ENCODE measurements at places on chromosomes 16 and 17.

DNA sequence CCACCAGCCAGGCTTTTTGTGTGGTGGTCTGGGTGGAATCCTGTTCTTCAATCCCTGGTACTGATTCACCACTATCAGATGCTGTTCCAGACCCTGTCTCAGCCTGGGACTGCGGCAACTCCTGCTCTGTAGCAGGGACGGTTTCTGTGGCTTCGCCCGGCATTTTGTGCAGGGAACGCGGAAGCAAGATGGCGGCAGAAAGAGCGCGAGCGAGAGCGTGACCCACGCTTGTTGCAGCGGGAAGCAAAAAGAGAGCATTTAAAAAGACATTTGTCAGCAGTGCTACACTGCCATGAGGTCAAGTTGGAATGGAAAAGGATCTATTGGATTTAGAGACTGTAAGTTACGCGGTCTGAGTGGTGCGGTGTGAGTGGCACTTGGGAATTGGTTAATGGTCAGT lies at the start of gene NACA2:
Gene NACA2 (minus strand): TSS at position 202 of the 400 bp plus-strand sequence. CDS start 39 bp downstream, at position 163.
- no peak for DNase-seq

GRCh38 chr16:59181821-59182420 lies 447.8 kb upstream of the GOT2 start:
- no peak for DNase-seq

- no peak for DNase-seq
Measured at GRCh38 chr16:75942351-75942750, 216.1 kb upstream of the CPHXL start.

- DNase-seq = peak; percentile 76
Measured at GRCh38 chr16:73196670-73197069, 148.7 kb upstream of the ZFHX3 start.

DNA sequence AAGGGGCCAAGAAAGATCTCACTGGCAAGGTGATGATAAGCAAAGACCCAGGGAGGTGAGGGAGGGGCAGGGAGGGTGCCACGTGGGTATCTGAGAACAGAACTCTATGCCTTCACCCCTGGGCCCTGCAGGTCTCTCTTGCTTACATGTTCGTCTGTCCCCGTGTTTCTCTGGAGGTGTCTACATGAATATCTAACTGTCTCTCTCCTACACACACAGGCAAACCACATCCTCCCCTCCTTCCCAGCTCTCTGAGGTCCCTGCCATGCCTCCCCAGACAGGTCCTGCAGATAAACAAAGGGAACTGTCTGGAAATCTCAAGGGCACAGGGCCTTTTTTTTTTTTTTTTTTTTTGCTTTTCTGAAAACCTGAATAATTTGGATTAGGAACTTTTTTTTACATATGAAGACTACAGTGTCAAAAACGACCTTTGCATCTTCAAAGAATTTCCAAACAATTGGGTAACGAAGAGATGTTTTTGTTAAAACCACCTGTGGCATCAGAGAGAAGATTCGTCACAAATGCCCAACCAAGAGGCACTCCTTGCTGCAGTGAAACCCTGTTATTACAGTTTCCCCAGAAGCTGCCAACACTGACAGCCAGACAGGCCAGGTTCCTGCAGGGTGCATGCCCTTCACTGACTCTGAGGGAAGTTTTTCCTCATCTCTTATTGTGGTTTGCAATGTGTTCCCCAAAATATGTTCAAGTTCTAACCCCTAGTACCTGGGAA lies 17.8 kb downstream of the PLLP start:
- peak; percentile 30 for DNase-seq

- peak; percentile 61 for DNase-seq
Measured at GRCh38 chr16:30526137-30526822, at the start of gene ZNF768. TSS of gene ZNF768 (minus strand) at chr16:30526566. CDS start at chr16:30526413, 153 bp downstream.

DNA sequence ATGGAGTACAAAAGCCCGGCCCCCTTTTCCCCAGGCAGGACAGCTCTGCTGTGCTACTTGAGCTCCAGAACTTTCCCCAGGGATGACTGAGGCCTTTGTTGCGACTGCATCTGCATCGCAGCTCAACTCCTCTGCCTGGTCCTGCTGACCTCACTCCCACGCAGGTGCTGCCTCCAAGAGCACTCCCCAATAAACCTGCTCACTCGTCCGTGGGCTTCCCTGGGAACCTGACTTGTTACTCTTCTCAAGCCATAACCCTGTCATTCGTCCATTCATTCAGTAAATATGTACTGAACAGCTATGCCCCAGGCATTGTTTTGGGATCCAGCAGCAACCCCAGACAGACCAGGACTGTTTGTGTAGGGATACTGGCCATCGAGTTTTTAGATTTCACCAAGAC lies 11.6 kb upstream of the RMI2 start:
- DNase-seq = no peak

DNA sequence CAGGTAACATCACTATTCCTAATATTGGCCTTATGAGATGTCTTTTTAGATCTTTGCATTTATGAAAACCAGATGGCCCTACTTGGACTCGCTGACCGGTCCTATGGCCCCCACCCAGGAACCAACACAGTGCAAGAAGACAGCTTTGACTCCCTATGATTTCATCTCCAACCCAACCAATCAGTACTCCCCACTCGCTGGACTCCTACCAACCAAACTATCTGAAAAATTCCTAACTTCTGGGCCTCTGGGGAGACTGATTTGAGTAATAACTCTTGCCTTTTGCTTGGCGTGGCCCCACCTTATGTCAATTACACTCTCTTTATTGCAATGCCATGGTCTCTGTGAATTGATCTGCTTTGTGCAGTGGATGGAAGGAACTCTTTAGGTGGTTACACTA lies 828.9 kb downstream of the CDH11 start:
- DNase-seq = no peak

DNA sequence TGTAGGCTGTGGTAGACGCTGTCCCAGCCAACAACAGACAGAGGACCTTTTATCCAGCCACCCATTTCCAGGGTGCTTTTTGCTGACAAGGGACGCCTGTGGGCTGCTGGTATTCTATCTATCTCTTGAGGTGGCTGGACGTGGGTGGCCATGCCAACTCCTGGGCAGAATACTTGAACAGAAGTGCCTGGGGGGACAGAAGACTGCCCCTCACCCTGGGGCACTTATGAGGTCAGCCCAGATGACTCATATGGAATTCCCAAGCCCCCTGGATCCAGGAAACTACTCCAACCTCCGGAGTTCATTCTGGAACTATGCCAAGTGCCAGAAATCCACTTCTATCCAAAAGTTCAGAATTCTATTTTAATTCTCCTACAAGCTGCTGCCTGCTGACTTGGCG lies 61.3 kb downstream of the CDRT4 start:
- no peak for DNase-seq

DNA sequence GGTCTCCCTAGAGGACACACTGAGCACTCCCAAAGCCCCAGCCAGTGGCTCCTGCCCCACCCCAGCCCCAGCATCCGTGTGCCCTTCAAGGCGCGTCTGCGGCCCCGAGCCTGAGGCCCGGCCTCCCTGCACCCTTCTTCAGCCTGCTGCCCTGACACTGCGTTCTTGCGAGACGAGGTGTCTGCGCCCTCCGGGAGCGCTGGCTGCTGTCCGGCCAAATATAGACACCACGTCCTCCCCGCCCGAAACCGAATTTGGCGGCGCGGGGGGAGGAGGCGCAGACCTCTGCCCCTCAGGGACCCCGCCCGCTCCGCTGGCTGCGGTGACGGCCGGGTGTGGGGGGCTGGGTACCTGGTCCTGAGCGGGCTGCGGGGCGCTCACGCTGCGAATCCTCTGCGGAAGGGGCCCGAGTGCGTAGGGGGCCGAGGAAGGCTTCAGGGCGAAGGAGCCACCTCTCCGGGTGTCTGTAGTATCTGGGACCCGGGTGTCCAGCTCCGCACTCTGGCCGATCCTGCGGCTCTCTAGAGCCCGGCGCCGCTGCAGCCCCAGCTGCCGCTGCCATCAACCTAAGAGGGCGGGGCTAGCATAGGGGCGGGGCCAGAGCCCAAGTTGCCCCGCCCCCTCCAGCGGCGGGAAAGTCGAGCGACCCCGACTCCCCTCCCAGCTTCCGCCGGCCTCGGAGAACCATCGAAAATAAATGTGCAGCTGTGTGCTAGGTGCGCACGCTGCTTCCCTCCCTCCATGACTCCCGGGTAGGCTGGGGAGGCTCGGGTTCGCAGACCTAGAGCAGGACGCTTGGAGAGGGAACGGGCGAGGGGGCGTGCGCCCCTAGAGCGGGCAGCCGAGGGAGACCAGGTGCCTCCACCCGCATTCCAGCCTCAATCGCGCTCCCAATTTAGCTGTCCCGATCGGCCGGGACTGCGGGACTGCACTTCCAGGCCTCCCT lies at the start of gene CORO6:
Gene CORO6 (minus strand): TSS at position 576 of the 946 bp plus-strand sequence. CDS start 1,491 bp downstream, outside the sequence.
- peak; percentile 71 for DNase-seq

- no peak for DNase-seq
Measured at GRCh38 chr17:5514976-5515375, 28.6 kb downstream of the MIS12 start.

GRCh38 chr17:27455914-27456680 lies at the start of gene KSR1:
TSS of gene KSR1 (plus strand) at chr17:27456448. CDS start at chr17:27456644, 196 bp downstream.
- peak; percentile 74 for DNase-seq

DNA sequence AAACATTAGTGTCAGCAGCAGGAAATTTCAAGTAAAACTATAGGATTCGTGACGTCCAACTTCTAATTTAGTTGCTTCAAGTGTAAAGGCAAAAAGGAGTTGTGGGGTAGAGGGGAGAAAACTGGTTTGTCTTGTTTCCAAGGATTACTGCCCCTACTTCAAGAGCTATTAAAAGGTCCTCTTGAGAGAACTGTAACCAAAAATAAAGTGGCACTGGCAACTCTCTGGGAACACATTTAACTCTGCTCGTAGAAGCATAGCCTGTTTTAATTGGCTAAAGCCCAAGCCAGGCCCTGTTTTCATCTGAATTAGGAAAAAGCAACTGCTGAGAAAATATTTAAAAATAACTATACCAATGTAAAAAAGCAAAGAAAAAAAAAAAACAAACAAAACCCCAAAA lies 51.8 kb upstream of the AKAP1 start:
- no peak for DNase-seq

GRCh38 chr17:83200231-83200699 lies 120.9 kb downstream of the METRNL start:
- DNase-seq = no peak

GRCh38 chr16:8667492-8667891 lies 6.9 kb upstream of the ABAT start:
- DNase-seq = no peak

- no peak for DNase-seq
Measured at GRCh38 chr16:19574615-19575014, 19.1 kb downstream of the VPS35L start.

GRCh38 chr16:70573451-70574121 lies 50.0 kb downstream of the SF3B3 start:
- no peak for DNase-seq

DNA sequence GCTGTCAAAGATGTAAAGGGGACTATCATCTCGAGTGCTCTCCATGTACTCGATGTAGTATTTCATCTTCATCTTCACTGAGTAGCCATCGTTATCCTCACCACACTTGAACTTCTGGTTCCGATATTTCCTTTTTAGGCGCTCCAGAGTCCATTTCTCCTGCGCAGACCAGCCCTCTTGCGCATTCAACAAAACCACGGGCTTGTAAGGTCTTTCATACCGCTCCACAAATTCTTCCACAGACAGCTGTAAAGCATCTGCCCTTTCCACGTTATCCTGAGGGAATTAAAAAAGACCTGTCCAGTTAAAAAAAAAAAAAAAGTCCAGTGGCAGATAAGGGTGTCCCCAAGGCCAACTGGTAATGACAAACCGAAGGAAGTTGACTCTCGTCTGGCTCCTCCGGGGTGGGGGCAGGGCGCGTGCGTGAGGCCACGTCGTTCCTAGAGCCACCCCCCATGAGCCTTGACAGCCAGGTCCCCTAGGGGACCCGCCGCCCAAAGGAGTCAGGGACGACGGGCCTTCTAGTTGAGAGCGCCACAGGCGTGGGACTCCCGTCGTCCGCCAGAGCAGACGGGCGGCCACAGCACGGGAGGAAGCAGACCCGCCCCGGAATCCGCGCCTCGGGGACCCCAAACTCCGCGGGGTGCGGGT lies 701 bp downstream of the JMJD6 start:
- no peak for DNase-seq

GRCh38 chr16:50137268-50137667 lies 15.8 kb upstream of the TENT4B start:
- no peak for DNase-seq

- no peak for DNase-seq
Measured at GRCh38 chr16:80265624-80266306, 275.0 kb upstream of the DYNLRB2 start.

GRCh38 chr16:86225905-86226371 lies 284.4 kb upstream of the FOXF1 start:
- DNase-seq = no peak

DNA sequence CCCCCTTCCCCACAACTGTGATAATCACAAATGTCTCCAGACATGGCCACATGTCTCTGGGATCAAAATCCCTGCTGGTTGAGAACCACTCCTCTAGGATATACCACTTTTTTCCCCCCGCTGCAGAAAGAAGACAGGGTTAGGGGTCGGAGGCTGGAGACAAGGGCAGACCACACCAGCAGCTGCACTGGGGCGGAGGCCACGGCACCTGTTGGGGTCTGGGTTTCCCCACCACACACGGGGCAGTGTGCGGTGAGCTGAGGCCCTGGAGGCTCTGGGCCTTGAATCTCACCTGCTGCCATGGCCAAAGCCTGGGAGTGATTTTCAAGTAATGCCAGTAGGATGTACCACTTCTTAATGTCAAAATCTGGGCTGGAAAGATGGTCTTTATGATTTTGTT lies 320.5 kb downstream of the SNX29 start:
- DNase-seq = no peak

GRCh38 chr17:57935833-57936807 lies 19.1 kb downstream of the CUEDC1 start:
- no peak for DNase-seq

DNA sequence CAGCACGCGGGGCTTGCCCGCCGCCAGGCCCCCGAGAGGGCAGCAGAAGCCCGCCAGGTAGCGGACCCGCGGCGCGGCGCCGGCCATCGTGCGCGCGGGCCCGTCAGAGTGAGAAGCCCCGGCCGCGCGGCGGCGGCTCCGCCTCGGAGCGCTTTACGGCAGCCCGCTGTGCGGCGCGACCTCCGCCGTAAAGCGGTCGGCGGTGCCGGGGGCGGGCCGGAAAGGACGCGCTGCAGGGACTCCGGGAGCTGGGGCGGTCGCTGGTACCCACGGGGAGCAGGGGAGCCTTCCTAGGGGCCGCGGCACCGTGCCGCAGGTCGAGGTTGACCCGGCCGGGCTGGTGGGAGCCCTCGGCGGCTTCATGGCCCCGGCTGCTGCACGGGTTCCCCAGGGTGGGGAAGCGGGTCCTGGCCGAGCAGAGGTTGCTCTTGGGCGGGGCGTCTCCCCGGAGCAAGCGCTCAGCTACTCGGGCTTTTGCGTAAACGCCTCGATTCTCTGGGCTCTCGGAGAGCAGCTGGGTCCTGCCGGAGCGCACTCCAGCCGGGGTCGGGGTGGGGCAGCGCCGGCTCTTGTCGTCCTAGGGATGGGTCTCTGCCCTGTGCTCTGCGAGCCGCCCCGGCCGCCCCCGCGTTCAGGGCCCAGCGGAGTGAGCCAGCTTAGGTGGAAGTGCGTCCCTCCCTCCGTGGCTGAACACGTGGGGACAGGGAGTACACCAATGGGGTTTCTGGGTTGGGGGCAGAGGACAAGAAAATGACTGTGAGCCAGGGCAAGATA lies at the start of gene FAAP100:
Gene FAAP100 (minus strand): TSS at position 110 of the 774 bp plus-strand sequence. CDS start 23 bp downstream, at position 87.
- DNase-seq = peak; percentile 86

- DNase-seq = peak; percentile 82
Measured at GRCh38 chr17:35947156-35947585, 3.7 kb upstream of the LYZL6 start.
